ENCODE measurements at places on chromosomes 5 and 9.
A peak's percentile ranks its signal among the peaks of the same experiment; 100 is the strongest.

- no peak for DNase-seq
These were observed 28.5 kb upstream of the PUM3 start for GRCh38 chr9:2872250-2872930.

DNA sequence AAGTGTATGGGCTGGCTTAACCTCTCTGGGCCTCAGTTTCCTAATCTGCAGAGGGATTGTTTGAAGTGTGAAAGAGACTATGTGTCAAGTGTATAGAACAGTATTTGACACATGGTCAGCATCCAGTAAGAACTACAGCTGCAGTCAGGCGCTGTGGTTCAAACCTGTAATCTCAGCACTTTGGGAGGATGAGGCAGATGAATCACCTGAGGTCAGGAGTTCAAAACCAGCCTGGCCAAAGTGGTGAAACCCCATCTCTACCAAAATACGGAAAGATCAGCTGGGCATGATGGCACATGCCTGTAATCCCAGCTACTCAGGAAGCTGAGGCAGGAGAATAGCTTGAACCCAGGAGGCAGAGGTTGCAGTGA is 31.9 kb upstream of the STING1 start:
- no peak for DNase-seq

- DNase-seq: no peak
These were observed 14.3 kb downstream of the ABL1 start for GRCh38 chr9:130849356-130849755.

DNA sequence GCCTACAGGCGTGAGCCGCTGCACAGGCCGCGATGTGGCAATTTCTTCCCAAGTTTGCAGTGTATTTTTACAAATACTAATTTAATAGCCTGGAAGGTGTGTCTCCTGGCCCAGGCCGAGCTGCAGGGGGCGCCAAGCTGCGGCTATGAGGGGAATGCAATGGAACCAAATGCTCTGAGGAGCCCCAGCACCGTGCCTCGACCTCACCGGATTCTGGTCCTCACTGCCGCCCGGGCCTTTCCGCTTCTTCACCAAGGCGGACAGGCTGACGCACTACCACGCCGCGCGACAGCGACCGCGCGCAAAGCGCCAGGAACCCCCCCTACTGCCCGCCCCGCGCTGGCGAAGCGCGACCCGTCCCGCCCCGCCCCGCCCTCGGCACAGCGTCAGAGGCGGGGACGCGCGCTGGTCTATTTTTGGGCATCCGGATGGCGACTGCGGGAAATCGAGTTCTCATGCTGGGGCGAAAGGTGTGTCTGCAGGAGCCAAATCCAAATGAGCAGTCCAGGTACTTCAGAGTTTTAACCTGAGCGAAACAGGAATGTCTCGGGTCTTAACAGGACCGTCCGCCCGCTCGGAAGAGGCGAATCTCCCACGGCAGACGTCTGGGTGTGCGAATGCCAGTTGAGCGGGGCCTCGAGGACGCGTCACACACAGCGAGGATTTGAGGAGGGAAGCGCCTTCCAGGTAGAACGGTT is 31.7 kb upstream of the PRXL2C start:
- DNase-seq: peak; percentile 45

DNA sequence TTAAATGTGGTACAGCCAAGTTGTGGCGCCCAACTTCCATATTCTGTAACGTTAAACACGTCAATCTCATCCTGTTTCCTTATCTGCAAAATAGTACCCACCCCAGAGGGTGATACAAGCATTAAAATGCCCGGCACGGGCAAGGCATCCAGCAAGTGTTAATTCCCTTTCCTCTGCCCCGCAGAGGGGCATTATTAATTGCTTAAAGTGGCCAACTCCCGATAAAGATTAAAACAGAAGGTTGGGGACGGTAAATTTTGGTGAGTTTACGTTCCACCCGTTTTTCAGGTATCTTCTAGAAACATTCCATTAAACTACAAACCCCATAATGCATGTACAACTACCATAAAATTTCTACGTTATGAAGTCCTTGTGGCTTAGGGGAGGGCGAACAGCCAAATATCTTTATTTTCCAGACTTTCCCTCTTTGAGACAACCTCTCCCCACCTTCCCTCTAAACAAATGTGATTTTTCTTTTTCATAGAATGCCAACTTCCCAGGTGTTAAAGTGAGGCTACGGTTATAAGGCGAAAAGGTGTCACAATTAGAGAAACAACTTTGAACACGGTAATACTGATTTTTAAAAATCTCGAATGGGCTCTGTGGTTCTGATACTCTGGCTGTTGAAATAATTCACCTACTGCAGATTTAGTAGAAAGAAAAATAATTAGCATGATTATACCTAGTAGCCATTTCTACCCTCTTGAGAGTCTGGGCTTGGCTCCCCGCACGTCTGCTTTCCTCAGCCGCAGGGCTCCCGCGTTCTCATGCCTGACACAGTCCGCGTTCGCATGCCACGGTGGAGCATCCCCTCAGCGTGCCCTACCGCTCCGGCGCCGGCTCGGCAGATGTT is 1.2 kb upstream of the GPBP1 start:
- DNase-seq: no peak

DNA sequence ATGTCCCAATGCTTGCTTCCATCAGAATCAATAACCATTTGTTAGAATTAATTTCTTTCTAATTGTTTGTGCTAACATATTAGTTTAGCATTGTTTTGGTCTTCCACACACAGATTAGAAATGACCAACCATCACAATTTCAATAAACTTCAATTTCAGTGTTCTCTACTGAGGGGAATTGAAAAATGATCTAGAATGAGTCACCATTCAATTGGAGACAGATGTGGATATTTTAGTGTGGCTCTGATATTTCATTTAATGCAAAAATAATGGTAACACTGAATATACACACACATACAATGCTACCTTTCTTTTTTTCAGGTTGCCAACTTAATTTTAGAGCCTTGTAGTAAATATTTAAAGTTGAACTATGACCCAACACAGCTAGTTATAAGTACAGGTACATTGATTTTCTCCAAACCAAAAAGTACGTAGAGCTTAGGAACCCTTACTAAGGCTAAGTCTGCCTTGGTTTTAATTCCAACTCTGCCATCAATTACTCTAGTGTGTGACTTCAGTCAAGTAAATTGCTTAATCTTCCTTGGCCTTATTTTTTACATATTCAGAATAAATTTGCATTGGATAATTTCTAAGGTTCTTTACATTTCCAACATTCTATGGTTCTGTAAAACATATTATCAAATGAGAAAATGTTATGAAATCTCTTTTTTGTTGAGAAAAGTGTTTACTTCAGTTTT is 143.9 kb downstream of the DMRTA1 start:
- DNase-seq: no peak

DNA sequence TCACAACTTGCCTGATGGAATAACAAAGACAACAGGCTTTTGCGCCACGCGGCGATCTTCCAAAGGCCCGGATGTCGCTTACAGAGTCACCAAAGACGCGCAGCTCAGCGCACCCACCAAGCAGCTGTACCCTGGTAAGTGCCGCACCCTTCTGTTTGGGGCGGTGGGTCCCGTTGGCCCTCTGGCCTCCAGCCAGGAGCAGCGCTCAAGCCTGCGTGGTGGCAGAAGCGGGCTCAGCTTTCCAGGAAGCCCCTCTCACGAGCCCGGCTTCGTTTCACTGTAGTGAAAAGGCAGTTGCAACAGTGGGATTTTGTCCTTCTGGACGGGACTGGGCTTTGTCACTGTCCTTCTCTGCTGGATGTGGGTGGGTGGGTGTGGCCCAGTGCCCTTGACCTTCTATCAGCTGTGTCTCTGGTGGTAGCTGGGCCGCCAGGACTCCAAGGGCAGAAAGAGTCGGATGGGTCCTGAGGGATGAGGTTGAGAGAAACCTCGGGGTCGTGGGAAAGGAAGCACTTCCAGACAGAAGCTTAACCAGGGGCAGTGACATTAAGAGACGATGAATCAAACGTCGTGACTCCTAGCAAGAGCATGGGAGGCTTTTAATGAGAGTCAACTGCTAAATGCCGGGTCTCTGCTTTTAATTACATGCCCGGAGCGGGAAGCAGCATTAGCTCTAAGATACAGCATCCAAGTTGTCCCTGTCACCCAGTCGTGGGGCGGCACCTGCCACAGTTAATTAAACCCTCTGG is 49.5 kb downstream of the COL5A1 start:
- DNase-seq: no peak

- DNase-seq: no peak
These were observed 640.9 kb downstream of the SEMA5A start for GRCh38 chr5:8905021-8905420.

GRCh38 chr9:98142182-98142907 is 23.3 kb upstream of the TRIM14 start:
- no peak for DNase-seq

DNA sequence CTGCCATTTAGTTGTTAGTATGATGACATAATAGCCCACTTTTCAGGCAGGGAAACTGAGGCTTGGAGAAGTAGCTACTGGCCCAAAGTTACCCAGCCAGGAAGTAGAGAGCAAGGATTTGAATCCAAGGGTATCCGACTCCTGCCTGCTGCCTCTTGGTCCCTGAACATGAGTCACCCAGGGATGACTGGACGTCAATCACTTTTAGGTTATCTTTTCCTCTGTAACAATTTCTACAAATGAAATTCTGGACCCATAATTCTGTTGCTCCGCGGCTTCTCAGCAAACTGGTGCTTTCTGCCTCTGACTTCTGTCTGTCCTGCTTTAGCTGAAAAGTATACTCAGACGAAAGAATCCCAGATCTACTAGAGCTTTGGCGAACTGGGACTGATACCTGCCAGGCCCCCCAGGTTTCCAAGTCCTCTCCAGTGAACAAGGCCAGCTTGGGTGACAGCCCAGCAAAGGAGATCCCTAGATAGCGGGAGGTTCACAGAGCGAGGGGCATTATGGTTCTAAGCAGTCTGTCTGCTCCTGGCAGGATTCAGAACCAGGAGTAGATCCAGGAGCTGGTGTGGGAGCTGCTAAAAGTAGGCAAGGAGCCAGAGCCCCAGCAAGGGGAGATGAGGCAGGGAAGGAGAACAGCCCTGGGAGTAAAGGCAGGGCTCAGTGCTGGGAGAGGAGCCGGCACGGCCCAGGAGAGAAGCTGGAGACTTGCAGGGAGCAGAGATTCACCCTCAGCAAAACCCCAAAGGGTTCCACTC is 20.6 kb downstream of the OLFML2A start:
- no peak for DNase-seq

- no peak for DNase-seq
These were observed 10.9 kb upstream of the LAMC3 start for GRCh38 chr9:130997925-130998596.

DNA sequence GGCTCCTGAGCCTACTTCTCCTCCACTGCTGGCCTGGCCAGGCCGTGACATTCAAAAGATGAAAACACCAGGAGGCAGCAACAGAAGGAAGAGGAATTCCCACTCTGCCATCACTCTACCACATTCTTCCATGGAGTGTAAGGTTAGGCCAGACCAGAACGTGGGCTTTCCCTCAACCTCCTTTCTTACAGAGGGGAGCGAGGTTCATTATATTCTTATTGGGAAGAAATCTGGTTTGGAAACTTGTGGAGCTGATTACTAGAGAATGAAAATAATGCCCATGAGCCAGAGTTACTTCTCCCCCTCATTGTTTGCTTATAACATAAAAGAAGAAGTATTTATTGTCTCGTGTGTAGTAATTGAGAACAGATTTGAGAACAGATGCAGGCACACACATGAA is 136.3 kb upstream of the BASP1 start:
- DNase-seq: no peak

- DNase-seq: no peak
These were observed 568.0 kb upstream of the KLF4 start for GRCh38 chr9:108057421-108058134.

- DNase-seq: no peak
These were observed 22.8 kb downstream of the SMIM3 start for GRCh38 chr5:150801117-150801927.

- no peak for DNase-seq
These were observed 158.1 kb upstream of the ADRA1B start for GRCh38 chr5:159758189-159758588.

DNA sequence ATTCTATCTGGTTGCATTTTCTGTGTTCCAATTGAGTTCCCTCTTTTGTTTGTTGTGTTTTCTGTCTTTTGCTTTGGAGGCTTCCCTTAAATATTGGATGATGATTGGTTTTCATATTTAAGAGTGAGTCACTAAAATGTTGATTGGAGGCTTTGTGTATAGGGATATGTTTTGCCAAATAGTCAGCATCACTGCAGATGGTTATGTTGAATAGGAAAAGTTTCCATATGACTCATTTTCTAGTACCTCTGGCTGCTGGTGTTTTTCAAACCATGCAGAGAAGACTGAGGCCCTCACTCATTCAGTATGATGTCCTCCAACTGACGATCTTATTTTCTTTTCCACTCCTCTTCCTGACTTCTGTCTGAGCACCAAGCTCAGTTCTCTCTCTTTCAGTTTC is 1290.0 kb downstream of the EFNA5 start:
- no peak for DNase-seq

GRCh38 chr9:108655818-108656217 is 200.0 kb downstream of the ACTL7B start:
- DNase-seq: no peak

- no peak for DNase-seq
These were observed 173.1 kb upstream of the PAPPA start for GRCh38 chr9:115980502-115980901.

GRCh38 chr5:109455598-109456096 is 45.9 kb upstream of the PJA2 start:
- DNase-seq: no peak

DNA sequence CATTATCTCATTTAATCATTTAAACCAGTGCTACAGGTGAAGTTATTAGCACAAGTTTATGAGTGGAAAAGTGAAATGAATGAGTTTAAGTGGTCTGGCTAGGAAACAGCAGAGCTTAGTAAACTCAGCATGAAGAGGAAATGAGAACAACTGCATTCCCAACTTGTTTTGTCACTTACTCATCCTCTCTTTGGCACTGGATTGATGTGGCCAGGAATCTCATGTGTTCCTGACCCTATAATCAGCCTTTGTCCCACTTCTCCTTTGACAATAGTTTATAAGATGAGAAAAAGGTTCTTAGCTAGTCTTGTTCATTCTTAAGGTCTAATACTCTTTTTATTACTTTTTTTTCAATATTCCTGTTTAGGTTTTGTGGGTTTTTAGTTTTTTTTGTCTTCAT is 559.2 kb upstream of the TLE4 start:
- no peak for DNase-seq

DNA sequence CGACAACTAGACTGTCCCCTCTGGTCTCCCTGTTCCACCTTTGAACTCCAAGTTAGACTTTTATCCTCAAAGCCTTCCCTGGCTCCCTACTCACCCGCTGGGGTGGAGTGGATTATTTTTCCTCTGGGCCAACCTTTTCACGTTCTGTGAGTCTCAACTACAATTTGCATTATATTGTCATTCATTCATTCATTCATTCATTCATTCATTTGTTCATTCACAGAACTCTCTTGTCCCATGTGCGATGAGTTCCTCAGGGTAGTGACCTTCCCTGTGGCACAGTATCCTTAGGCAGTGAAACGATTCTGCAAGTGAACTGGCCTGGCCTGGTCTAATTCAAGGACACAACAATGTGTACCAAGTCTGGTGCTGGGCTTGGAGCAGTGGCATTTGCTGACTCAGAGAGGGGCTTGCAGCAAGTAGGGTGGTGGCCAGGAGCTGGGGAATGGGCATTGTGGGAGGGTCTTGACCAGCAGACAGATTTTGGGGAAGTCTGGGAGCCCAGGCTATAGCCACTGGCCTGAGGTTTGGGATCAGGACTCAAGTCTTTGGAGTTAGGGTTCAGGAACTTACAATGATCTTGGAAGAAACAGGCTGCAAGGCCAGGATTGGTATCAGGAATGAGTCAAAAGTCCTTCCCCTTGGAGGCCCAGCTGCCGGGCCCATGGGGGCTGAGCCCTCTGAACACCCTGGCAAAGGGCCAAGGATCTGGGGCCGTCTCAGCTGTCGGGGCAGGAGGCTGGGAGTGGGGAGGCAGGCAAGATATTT is 37.2 kb upstream of the COL15A1 start:
- DNase-seq: no peak

GRCh38 chr9:129575818-129576217 is 45.1 kb downstream of the C9orf50 start:
- no peak for DNase-seq

Measured in activated T-cell treated with anti-CD3 and anti-CD28 coated beads for 1 hour (primary cell).